ENCODE measurements at places on chromosomes 1 and 21.

GRCh38 chr1:61287734-61288133 lies 205.4 kb downstream of the NFIA start:
- DNase-seq, result no peak

DNA sequence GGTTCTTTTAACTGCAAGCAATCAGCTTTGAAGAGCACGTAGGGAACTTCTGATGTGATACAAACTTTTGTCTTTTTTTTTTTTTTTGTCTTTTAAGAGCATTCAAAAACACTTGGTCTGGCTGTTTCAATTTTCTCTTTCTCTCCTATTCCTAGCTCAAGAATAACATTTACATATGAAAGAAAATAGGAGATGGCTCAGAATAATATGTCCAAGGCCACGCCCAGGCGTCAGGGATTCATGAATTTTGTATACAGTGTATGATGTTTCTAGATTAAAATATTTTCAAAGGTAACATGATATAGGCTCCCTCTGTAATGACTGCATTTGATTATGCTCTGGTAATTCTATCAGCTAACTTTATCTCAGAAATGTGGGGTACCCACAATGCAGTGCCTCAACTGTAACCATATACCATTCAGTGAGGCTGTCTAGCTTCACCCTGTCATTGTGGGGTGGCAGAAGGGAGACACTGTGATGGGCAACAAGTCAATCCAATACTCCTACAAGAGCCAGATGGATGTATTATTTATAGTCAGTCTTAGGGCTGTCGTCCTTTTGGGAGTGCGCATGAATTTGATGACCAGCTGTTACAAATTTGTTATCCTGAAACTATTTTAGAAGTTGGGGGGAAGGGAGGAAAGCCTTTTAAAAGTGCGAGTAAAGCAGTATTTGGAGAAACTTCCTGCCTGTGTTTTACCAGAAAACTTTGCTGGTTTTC lies 1.5 kb upstream of the AKNAD1 start:
- no peak for DNase-seq

- no peak for DNase-seq
These were observed 240.9 kb upstream of the CAMK1G start for GRCh38 chr1:209342441-209343175.

DNA sequence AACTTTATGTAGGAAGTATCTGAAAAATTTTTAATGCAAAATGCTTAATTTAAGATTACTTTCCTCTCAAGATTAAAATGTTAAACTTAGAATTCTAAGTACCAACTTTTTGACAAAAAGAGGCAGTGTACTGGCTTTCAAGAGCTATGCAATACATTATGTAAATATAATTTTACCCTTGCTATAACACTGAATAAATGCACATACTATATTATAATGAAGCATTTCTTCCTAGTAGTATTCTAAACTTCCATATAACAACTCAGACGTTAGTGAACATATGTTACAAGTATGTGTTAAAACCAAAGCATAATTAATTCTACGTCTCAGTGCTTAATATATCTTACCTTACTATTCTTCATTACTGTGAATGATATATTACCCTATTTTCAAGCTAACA lies 58.5 kb downstream of the RGS21 start:
- DNase-seq, result no peak

DNA sequence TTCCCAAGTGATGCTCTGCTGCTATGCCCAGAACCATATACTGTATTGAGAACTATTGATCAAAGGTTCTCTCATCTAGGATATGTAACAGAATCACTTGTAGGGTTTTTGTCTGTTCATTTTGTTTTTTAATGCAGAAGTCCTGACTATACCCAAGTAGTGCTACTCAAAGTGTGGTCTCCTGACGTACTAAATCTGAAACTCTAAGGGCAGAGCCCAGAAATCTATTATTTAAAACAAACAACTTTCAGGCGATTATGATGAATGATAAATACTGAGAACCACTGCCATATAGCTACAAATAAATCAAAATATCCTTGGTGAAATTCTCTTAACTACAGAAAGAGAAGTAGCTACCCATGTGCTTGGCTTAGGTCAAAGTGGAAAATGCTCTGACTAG lies 10.1 kb downstream of the ZZZ3 start:
- no peak for DNase-seq

GRCh38 chr1:103949779-103950178 lies 200.1 kb downstream of the AMY1C start:
- DNase-seq, result no peak

GRCh38 chr1:34164771-34165391 lies at the start of gene CSMD2:
CSMD2 (minus strand) TSS chr1:34165230; CDS start chr1:34165097, 133 bp downstream.
- no peak for DNase-seq

GRCh38 chr1:212010004-212010403 lies 25.4 kb downstream of the INTS7 start:
- DNase-seq, result no peak

DNA sequence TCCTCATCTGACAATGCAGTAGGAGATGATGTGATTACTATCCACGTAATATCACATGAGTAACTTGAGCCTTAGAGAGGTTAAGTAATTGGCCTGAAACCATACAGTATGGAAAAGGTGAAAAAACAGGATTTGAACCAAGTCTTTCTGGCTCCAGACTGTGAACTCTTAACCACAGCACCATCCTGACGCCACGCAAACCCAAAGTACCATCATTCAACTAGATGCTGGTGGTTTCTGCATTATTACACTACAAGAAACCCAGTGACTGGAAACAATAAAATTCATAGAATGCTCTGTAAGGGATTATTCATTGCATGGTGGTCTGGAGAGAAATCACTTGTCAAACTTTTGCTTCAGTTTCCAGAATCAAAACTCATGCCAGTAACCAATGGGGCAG lies 90.7 kb downstream of the MAB21L3 start:
- DNase-seq, result no peak

- no peak for DNase-seq
These were observed 47.1 kb downstream of the GPR88 start for GRCh38 chr1:100584761-100585745.

- DNase-seq, result no peak
These were observed 4.0 kb upstream of the ETV3 start for GRCh38 chr1:157142201-157142600.

- DNase-seq, result no peak
These were observed 47.9 kb downstream of the S1PR1 start for GRCh38 chr1:101284622-101285218.

GRCh38 chr1:175216444-175216843 lies 23.9 kb upstream of the KIAA0040 start:
- no peak for DNase-seq

DNA sequence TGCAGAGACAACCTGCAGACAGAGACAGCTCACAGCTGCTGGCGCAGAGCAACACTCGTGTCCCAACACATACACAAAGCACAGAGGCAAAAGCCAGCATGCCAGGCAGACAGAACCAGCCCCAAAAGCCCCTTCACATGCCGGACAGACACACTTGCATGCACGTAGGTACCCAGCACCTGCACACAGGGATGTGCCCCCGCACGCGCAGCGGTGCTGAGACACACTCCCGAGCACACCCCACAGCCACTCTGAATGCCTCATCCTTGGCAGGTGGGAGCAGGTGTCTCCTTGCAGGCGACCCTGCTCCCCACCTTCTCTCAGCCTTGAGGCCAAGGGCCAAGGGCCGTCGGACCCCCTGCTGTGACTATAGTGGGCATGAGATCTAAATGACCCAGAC lies 41.2 kb upstream of the ZC3H12A start:
- no peak for DNase-seq

- DNase-seq, result no peak
These were observed 166.7 kb downstream of the SIPA1L2 start for GRCh38 chr1:232463225-232463624.

- DNase-seq, result no peak
These were observed 46.2 kb downstream of the UCHL5 start for GRCh38 chr1:193013005-193013404.

GRCh38 chr1:222970040-222970439 lies 155.2 kb downstream of the DISP1 start:
- DNase-seq, result no peak

DNA sequence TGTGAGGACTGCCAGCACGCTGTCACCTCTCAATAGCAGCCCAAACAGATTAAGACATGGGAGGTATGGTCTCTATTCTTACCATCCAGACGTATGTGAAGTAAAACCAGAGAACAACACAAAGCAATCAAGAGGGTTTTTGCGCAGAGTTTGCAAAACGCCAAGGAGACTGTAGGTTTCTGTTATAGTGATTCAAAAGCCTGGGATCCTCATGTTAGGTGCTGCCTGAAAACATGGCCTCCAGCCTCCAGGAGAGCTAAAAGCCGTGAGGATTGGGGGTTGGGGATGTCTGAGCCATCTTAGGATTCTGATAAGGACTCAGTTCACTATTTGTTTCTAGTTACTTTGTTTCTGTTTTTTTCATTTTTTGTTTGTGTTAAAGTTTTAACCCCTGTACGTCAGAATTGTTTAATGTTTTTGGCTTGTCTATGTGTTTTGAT lies 4.2 kb upstream of the CCT8 start:
- no peak for DNase-seq

GRCh38 chr1:76267631-76268030 lies 193.1 kb downstream of the ST6GALNAC3 start:
- DNase-seq, result no peak

- no peak for DNase-seq
These were observed 664.1 kb upstream of the CAMK1G start for GRCh38 chr1:208919371-208919770.

DNA sequence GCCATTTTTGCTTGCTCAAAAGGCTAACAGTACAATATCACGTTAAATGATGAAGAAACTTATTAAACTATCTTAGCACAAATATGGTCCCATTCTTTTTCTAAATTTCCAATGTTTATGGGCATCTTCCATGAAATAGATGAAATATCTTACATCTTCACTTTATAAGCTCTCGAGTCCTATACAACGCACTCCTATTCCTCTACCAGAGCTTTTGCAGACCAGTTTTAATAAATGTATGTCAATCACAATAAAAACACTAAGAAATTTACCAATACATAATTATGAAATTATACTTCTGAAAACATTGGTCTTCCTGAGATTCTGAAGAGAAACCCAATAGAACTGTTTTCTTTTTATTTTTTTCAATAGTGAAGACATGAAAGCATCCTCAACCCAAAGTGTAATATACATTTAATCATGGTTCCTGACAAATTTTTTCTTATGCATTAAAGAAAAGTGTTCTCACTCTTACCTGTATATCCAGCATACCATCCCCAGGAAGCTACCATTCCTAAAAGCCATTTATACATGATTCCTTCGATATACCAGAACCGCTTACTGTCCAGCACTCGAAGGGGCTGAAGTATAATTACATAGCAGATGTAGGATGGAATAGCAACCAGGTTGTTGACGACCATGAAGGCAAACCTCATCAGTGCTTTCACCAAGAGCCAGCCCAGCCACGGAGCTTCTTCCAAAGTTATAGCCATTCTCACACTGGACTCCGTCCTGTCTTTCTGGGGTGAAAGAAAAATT lies 1.8 kb downstream of the LPGAT1 start:
- DNase-seq, result no peak

DNA sequence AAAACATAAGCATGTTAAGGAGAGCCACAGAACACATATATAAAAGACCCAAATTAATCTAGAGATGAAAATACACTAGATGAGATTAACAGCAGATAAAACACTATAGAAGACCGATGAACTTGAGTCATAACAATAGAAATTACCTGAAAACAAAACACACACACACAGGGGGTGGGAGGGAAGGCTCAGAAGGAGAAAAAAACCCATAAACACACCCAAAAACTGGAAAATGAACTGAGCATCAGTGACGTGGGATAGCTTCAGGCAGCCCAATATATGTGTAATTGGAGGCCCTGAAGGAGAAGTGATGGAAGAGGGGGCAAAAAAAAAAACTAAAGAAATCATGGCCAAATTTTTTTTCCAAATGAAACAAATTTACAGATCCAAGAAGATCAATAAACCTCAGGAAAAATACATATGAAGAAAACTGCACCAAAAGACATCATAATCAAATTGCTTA lies 11.4 kb downstream of the ALDH9A1 start:
- DNase-seq, result no peak

DNA sequence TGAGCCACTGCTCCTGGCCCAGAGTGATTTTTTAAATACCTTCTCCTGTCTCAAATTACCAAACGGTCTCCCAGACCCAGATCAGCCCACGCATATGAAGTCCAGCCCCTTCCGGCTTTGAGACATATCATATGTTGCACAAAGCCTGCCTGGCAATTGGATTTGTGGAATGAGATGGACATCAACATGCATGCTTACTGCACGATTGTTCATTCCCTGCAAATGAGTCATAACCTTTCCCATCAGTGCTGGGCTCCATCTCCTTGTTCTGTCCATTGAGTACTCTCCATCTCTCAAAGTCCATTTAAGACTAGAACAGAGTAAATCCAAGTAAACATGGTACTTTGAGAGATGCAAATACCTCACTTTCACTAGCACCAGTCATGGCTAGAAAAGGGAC lies 612.2 kb upstream of the USP24 start:
- DNase-seq, result no peak

GRCh38 chr1:110631836-110632620 lies 25.9 kb upstream of the KCNA2 start:
- DNase-seq, result no peak

- no peak for DNase-seq
These were observed 5.4 kb upstream of the KNCN start for GRCh38 chr1:46556822-46557221.

GRCh38 chr1:154954541-154954940 lies 1.4 kb downstream of the PBXIP1 start:
- no peak for DNase-seq

DNA sequence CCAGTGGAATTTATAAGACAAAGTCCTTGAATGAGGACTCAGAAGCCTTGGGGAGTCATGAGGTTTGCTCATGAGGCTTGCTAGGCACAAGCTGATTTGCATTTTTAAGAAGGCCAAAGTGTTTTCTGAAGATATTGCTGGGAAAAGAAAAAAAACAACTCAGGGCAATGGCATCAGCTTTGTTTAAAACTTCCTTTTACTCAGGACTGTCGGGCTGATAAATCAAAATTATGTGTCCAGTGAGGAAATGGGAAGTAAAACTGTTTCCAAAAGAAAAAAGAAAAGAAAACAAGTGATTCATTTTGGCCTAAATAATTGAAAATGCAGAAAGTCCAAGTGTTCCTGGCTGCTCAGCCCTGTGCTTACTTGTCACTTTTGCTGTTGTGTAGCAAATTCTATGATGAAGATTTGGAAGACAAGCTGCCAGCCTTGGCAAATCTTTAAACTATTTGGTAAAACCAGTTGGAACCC lies 282.4 kb downstream of the HLX start:
- no peak for DNase-seq

GRCh38 chr1:112818990-112819689 lies 104.0 kb upstream of the PPM1J start:
- no peak for DNase-seq

GRCh38 chr1:24191860-24192259 lies 4.8 kb upstream of the IFNLR1 start:
- no peak for DNase-seq

DNA sequence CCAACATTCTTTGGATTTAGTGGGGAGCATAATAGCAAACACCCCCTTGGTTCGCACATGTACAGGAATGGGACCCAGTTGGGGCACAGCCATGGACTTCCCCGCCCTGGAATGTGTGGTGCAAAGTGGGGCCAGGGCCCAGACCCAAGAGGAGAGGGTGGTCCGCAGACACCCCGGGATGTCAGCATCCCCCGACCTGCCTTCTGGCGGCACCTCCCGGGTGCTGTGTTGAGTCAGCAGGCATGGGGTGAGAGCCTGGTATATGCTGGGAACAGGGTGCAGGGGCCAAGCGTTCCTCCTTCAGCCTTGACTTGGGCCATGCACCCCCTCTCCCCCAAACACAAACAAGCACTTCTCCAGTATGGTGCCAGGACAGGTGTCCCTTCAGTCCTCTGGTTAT lies 21.8 kb downstream of the UQCRHL start:
- DNase-seq, result no peak
